ENCODE measurements at places on chromosomes 16 and 17. TPM values are rescaled to one million over a fixed set of nuclear protein-coding genes. Genes with fewer than 3 reads are reported as not detected.
A peak's percentile ranks its signal among the peaks of the same experiment; 100 is the strongest.

DNA sequence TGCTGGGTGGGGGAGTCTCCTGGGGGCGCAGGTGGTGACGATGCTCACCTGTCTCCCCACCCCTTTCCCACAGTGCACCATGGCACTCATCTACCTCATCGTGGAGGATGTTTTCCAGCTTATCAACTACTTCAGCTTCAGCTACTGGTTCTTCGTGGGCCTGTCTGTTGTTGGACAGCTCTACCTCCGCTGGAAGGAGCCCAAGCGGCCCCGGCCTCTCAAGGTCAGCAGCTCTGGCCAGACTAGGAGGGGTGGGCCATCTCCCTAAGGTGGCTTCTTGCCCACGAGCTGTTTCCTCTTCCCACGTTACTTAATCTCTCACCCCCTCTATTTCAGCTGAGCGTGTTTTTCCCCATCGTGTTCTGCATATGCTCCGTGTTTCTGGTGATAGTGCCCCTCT lies 14.5 kb downstream of the SLC7A6OS start:
- DNase-seq, result no peak
- no peaks in the 10 kb centered on the region for H3K27me3 ChIP-seq
- no peak overlapping the region for H3K4me3 ChIP-seq
- H3K36me3 ChIP-seq, result no peaks in the 10 kb centered on the region

DNA sequence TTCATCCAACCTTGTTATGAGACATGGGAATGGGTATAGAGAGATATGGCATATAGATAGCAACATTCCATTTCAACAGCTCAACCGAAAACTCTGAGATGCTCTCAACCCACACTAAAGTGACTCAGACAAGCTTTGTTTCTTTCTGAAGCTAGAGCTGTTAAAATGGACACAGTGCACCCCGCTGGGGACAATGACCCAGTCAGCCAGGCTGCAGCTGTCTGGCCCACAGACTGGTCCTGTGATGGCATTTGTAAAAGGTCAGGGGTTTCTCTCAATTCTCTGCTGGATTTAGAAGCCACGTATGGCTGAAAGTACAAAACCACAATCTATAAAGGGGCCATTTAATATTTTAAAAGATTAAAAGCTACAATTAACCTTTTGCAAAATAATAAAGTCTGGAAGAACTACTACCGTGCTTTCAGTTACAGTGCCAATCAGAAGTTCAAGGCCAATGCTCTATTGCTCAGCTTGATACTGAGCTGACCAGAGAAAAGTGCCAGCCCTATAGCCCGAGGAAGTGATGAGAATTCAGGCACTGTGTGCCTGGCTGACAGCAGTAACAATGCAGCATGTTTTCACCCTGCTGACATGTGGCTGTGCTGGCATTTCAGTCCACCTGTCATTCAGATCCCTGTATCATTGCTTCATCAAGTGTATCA lies 60.2 kb downstream of the TEX2 start:
- no peak overlapping the region for H3K4me3 ChIP-seq
- H3K36me3 ChIP-seq, result no peaks in the 10 kb centered on the region
- peaks cover 5% of the 10 kb centered on the region for H3K4me1 ChIP-seq
- DNase-seq, result no peak
- no peaks in the 10 kb centered on the region for H3K27me3 ChIP-seq

DNA sequence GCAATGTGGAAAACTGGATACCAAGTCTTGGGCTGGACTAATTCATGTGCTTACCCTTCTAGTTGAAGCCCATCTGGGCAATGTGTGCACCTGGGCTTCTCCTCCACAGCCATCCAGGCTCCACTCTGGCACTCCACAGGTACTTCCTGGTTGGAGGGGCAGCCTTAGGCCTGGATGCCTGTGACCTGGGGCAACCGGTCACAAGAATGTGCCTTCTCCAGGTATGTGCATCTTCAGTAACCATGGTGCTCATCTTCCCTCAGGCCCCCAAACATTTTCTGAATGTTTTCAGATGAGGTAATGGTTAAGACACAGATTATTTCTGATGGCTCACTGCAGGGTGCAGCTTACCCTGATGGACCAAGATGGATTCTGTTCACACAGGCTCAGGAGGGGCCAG lies 11.1 kb downstream of the C16orf86 start:
- H3K4me1 ChIP-seq, result peaks cover 18% of the 10 kb centered on the region
- peak overlapping the region; percentile 88 for H3K27ac ChIP-seq
- H3K4me3 ChIP-seq, result no peak overlapping the region
- DNase-seq, result peak; percentile 55
- H3K36me3 ChIP-seq, result peaks cover 5% of the 10 kb centered on the region

DNA sequence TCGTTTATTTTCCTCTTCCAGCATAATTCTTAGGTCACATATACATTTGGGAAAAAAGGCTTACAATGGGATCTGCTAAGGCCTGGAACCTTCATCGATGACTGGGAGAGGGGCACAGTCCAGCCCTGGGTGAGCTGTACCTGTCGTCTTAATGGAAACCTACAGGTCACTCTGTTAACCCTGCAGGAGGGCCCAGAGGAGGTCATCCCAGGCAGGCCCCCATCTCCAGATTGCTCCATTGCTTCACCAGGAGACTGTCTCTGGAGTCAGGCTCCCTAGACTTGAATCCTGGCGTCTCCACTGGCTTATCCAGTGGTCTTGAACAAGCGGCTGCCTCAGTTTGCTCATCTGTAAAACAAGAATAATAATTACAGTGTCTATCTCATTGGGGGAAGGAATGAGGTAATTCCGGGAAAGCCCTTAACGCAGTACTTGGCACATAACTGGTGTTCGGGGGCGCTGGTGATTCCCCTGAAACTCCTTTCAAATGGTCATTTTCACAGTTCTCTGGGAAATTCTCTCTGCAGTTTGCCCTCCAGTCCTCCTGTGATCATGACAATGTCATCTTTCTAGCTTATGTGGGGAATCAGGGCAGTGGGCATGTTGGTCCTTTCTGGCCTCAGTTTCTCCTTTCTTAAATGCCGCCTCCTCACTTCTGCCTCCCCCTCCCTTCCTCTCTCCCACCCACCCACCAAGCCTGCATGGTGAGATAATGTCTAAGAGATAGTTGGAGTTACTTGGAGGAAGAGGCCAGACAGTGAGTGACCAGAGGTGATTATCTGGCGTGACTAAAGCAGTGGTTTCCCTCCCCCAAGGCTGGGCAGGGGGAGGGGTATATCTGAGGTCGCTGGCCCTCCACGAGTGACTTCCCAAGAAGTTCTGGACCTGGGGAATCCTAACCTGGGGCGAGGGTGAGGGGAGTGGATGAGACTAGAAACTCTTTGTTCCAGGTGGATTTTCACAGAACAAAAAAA lies 31.3 kb upstream of the TAC4 start:
- H3K27me3 ChIP-seq, result peaks cover 56% of the 10 kb centered on the region
- H3K27ac ChIP-seq, result no peak overlapping the region
- peaks cover 8% of the 10 kb centered on the region for H3K4me1 ChIP-seq
- H3K36me3 ChIP-seq, result no peaks in the 10 kb centered on the region

DNA sequence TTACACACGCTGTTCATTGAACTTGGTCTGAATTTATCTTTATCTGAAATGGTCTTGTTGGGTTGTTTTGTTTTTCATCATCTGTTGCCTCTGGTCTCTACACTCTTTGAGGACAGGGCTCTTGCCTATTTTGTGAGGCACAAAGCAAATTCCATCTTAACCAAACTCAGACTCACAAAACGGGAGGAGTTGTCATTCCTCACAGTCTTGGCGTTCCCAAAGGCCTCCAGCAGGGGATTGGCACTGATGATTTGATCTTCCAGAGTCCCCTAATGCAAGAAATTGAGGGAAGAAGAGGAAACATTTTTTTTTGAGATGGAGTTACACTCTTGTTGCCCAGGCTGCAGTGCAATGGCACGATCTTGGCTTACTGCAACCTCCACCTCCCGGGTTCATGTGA lies 8.7 kb downstream of the MYH3 start:
- H3K27me3 ChIP-seq, result no peaks in the 10 kb centered on the region
- H3K27ac ChIP-seq, result no peak overlapping the region
- DNase-seq, result no peak
- H3K36me3 ChIP-seq, result no peaks in the 10 kb centered on the region

Gene AURKB
- 21.0 TPM for total RNA-seq

DNA sequence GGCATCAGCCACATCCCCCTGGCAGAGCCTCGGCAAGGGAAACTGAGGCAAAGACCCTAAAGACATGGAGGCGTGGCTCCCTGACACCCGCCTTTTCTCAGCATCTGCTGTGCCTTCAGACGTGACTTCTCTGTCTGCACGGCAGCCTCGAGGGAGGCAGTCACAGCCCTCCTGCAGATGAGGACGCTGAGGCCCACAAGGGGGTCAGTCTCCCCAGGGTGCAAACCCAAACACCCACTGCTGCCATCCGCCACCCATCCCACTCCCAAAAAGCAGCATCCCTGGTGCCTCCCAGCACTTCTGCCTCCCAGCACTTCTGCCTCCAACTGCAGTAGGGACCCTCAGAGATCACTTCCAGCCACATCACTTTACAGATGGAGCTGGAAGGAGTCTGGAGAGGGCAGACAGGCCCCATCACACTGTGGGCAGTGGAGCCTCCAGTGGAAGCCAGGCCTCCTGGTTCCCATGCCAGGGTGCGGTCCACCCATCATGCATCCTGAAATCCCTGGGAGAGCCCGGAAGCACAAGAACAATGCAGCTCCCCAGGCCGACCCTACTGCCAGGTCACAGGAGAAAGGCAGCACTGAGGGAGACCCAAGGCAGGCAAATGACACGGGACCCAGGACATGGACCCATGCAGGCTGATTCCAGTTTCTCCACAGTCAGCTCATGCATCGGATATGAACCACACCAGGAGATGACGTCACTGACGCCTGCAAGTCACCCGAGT lies 23.8 kb downstream of the KDM8 start:
- H3K27ac ChIP-seq, result no peak overlapping the region
- no peak overlapping the region for H3K4me3 ChIP-seq
- H3K27me3 ChIP-seq, result no peaks in the 10 kb centered on the region
- H3K4me1 ChIP-seq, result peaks cover 26% of the 10 kb centered on the region

Gene KCNH4
- total RNA-seq, result 0.32 TPM

DNA sequence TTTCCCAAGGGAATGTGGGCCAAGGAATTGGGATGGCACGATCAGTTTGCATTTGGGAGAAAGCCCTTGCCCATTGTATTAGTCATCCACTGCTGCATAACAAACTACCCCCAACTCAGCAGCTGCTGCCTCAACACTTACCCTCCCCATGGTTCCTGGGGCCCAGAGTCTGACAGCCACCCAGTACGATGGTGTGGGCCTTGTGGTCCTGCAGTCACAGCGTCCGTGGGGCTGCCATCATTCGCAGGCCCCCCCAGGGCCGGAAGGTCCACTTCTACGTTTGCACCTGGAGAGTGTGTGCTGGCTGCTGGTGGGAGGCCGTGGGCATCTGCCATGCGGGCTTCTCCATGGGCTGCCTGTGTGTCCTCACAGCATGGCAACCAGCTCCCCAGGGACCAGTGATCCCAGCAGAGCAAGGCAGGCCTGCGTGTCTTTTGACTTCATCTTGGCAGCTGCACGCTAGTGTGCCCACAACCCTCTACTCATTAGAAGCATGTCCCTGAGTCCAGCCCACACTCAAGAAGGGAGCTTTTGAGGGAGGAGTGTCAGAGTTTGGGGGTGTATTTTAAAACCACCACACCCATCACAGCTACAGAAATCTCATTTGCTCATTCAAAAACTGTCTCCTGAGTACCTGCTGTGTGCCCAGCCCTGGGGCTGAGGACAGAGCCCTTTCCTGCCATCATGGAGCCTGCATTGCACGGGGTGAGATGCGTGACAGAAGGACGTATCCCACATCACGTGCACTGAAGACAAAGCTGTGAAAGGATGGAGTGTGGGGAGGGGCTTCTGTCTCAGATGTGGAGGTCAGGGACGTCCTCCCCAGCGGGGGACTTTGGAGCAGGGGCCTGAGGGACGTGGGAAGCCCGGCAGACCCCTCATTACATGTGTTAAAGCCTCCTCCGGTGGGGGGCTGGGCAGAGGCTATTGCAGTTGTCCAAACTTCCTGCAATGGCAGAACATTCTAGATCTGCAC lies 185.0 kb upstream of the ZNF469 start:
- H3K36me3 ChIP-seq, result no peaks in the 10 kb centered on the region
- H3K27ac ChIP-seq, result no peak overlapping the region
- H3K4me1 ChIP-seq, result peaks cover 9% of the 10 kb centered on the region
- no peak for DNase-seq
- H3K4me3 ChIP-seq, result no peak overlapping the region

Gene FOXL1
- total RNA-seq, result not detected
